NCI-H524 treated with DMSO at 0.1 percent for 48 hours (cell line): ENCODE measurements at places on chromosomes 4 and X.

DNA sequence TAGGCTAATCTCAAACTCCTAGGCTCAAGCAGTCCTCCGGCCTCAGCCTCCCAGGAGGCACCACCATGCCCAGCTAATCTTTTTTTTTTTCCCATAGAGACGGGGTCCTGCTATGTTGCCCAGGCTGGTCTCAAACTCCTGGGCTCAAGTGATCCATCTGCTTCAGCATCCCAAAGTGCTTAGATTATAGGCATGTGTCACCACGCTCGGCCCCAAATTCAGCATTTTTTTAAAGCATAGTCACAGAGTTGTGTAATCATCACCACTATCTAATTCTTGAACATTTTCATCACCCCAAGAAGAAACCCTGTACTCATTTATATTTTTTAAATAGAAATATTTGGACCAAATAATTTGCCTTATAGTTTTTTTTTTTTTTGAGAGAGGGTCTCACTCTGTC is 10.3 kb downstream of the CENPI start:
- no peak for DNase-seq

DNA sequence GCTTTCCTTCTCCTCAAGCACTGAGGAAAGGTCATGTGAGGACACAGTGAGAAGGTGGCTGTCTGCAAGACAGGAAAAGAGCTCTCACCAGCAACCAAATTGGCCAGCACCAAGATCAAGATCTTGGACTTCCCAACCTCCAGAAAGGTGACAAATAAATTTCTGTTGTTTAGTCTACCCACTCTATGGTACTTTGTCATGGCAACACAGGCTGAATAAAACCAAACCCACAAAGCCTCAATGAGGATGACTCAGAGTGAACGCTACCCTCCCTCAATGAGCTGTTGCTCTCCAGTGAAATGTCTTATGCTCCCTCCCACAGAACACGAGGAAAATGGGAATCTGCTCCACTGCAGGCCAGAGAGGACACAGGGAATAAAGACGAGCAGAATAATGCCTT is 244.1 kb downstream of the RAB28 start:
- no peak for DNase-seq

DNA sequence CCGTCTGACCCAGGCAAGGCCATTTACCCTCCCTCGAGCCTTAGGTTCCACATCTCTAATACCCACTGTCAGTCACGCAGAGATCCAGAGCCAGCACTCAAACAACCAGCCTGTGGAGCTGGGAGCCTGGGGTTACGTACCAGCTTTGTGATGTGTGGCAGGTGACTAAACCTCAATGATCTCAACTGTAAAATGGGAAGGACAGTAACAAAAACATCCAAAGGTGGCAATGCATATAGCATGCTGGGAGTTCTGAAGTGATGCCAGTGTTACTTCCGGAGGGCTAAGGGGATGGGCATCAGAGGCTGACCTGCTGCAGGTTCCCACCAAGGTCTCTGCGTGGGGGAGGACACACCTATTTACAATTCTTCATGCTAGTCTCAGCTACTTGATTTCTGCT is 6.0 kb downstream of the GRPEL1 start:
- no peak for DNase-seq

GRCh38 chrX:135403374-135403773 is 18.4 kb upstream of the SMIM10L2A start:
- DNase-seq, result no peak

DNA sequence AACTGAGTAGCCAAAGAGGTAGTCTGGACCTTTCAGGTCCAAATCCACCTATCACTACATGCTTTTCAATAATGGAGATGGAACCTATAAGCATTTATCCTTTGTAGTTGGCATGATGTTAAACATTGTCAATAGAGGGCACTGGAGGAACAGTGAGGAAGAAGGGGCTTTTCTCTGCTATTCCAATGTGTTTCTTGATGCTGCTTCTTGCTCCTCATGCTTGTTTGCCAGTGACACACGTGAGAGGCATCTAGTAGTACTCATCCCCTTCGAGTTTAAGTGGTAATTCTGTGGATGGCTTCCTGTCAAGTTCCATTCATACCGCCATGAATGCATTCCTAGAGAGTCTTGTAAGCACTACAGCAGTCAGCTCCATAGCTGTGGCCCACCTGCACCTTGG is 84.0 kb downstream of the NAA11 start:
- DNase-seq, result peak; percentile 50

GRCh38 chr4:140703463-140703862 is 52.7 kb downstream of the TBC1D9 start:
- DNase-seq, result no peak

GRCh38 chr4:24209906-24210305 is 320.1 kb upstream of the PPARGC1A start:
- DNase-seq, result no peak

- peak; percentile 13 for DNase-seq
Measured at GRCh38 chrX:50579955-50580354, 109.3 kb upstream of the DGKK start.

GRCh38 chr4:137950286-137950685 is 291.9 kb downstream of the SLC7A11 start:
- DNase-seq, result no peak

DNA sequence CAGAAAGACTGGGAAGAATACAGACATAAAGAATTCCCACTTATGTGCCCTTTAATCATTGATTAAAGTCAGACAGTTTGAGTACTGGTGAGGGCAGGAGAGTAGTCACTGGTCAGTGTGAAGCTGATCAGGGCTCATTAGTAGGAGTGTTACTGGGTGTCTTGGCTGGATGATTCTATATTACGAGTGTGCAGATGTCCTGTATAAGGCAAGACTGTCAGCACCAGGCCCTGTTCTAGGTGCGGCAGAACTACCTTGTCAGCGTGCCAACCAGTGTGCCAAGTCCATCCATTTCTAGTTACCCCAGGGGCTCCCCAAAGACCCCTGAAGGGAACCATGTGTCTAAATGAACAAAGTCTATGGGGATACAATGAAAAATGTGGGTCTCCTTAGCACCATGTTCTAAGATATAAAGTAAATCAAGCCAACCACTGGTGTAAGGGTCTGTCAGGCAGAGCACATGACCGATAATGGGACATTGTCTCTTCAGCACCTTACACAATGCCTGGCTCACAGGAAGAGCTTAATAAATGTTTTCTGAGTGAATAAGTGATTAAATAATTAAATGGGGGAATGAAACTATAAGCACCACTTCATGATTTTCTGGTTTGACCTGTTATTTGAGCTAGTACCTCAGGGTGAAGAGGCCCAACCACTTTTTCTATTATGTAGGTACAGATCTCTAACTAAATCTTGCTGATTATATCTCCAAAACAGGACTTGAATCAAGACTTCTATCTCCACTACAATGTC is 205.0 kb downstream of the CAMK2D start:
- DNase-seq, result no peak

DNA sequence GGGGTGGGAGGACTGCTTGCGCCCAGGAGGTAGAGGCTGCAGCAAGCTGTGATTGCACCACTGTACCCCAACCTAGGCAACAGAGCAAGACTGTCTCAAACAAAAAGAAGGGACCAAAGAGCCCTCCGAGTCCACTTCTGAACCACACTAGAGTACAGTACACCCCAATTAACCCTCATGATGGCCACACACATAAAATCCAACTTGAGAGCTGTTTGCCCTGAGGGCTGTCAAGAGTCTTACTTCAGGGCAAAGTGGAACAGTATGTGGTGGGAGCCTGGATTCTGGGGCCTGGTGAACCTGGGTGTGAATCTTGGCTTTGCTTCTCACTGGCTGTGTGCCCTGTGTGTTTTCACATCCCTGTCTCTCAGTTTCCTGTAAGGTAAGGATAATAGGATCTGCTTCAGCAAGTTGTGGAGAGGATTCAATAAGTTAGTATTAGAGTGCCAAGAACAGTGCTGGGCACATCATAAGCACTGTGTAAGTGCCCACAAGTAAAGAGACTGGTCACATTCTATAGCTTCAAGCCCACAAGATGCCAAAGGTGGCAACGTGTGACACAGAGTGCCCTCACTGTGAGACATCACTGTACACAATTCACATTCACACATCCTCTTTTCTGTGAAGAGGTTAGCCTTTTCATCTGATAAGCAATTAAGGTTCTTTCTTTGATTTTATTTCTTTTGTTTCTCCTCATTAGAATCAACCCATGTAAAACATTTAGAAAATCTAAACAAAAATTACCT is 52.1 kb downstream of the LEF1 start:
- DNase-seq, result no peak

GRCh38 chr4:132076829-132077228 is 1072.3 kb upstream of the PCDH10 start:
- DNase-seq, result no peak

GRCh38 chr4:145281951-145282350 is 101.6 kb upstream of the OTUD4 start:
- no peak for DNase-seq

DNA sequence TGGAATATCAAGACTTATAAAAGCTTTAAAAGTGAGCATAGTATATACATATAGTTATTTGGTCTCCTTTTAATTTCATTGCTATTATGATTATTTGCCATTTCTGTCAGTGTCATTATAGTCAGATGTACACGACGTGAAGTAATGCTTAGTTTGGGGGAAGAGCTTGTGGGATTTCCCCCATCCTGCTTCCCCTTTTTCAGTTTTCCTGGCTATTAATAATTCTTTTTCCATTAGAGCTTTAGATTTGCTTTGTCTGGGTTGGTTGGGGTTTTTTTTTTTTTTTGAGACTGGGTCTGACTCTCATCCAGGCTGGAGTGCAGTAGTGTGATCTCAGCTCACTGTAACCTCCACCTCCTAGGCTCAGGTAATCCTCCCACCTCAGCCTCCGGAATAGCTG is 5.4 kb downstream of the ABCE1 start:
- no peak for DNase-seq

DNA sequence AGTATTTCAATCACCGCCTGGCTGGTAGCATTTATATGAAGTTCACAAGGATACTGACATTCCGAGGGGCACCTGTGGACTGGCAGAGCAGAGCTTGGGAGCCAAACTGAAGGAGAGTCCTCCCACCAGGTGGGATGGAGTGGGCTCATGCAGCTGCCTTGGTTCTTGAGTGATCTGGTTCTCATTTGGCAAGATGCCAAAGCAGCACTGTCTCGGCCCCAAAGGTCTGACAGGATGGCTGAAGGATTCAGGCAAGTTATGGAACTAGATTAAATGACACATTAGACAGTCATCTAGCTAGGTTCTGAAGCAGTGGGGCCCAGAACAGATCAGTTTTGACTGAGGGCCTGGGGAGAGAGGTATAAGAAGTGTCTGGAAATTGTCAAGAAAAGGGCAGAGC is 3.2 kb downstream of the FGF16 start:
- DNase-seq, result no peak

- DNase-seq, result no peak
Measured at GRCh38 chr4:151968643-151969042, 207.8 kb upstream of the GATB start.

DNA sequence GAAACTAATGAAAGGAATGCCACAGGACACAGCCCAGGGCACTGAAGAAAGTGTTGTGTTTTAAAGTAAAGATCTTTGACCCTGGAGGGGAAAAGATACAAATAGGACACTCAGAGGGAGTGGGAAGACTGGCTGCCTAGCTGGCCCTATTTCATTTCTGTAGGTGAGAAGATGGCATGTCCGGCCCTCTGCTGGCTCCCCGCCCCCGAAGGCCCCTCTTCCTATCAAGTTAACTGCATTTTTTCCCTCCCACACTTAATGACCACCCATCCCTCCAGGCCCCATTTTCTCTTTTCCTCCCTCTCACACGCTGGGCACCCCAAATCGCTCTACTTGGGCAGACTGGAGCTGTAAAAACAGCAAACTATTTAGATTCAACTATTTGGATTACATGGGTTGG is 5.5 kb upstream of the TRIM75 start:
- DNase-seq, result no peak

DNA sequence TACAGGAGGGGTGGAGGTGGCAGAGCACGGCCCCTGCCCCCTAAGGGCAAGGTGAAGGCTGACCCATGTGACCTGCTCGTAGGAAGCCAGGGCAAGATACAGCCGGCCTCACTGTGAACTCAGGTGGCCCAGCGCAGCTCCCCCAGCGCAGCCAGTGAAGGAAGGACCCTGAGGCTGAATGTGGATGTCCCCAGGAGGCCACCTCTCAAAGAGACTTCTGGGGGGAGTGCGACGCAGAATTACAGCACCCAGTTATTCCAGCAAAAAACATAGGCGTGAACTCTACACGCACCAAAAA is 52.6 kb downstream of the ZFYVE28 start:
- no peak for DNase-seq

- DNase-seq, result no peak
Measured at GRCh38 chr4:63618883-63619718, 790.1 kb downstream of the TECRL start.

GRCh38 chrX:3712051-3712869 is 1.2 kb downstream of the PRKX start:
- no peak for DNase-seq

DNA sequence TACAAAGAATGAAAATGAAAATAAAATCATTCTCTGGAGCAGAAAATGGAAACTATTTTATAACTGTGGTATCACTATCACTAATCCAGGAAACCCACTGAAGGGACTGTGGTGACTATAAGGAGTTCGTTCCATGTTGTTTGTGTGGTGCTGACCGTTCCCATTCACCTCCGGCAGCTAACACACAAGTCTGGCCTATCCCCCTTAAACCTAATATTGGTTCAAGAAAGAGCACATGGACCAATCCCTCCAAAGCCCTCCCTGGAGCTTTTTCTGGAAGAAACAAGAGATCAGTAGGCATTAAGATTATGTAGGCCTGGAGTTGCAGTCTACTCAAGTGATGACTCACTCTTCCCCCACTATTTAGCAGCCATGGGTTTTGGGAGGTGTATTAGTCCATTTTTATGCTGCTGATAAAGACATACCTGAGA is 25.9 kb upstream of the FAM241A start:
- no peak for DNase-seq

GRCh38 chr4:24570574-24571236 is 13.6 kb downstream of the DHX15 start:
- DNase-seq, result no peak

DNA sequence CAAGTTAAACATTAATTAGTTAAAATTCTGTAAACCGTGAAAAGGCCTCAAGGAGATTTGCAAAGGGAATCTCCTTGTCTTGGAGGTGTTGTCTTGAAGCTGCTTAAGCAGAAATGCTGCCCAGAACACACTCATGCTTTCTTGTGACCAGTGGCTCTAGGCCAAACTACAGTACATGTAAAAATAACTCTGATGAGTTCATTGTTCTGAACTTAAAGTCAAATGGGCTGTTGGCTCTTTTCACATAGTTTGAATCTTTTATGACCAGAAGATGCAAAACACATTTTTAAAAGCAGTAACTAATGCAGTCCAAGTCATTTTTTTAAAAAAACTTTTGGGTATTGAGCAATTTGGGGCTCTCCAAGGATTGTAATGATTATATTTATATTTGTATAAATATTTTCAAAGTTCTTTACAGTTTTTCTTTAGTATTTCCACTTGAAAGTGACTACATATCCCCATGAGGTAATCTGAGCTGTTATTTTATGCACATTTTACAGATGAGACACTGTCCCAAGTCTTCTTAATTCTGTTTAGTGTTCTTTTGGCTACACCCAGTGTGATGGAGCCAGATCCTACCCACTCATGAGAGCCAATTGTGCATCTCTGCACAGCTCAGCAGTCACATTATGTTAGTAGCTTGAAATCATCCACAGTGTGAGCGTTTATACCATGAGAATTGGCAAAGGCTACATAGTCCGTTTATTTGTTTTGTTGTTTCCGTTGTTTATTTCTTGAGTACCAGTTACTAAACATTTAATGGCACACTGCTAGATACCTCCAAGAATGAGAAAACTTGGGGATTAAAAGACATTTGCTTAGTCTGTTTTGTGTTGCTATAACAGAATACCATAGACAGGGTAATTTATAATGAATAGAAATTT is 112.8 kb upstream of the ATXN3L start:
- no peak for DNase-seq
